Astrocyte of the spinal cord (primary cell): ENCODE measurements at places on chromosomes 16 and 17.

DNA sequence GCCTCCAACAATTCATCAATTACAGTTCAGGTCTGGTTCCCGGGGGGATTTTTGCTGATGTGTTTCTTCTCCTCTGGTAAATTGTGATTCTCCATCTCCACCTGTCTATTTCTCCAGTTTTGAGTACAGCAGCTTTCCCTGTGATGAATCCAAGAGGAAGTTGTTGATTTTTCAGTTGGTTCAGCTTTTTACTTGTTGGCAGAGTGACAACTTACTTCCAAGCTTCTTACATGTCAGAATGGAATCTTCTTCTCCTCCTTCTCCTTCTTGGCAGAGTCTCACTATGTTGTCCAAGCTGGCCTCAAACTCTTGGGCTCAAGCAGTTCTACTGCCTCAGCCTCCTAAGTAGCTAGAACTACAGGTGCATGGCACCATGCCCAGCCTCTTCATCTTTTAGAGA lies 33.4 kb upstream of the TMEM92 start:
- no peak for DNase-seq

DNA sequence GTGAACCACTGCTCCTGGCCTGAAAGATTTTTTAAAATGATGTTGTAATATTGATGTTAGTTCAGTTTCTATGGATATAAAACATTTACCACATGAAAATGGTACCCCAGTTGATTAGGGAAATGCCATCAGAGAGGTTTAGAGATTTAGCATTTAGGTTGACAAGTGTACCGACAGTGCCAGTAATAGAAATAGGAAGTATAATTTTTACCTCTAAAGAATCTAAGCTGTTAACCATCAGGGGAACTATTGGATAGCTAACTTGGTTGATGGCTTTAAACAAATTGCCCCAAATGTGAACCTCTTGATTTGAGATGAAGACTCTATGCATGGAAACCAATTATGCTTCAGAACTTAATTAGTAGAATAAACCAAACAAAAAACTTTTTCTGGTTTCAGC lies 6.4 kb downstream of the CBFB start:
- DNase-seq: no peak

DNA sequence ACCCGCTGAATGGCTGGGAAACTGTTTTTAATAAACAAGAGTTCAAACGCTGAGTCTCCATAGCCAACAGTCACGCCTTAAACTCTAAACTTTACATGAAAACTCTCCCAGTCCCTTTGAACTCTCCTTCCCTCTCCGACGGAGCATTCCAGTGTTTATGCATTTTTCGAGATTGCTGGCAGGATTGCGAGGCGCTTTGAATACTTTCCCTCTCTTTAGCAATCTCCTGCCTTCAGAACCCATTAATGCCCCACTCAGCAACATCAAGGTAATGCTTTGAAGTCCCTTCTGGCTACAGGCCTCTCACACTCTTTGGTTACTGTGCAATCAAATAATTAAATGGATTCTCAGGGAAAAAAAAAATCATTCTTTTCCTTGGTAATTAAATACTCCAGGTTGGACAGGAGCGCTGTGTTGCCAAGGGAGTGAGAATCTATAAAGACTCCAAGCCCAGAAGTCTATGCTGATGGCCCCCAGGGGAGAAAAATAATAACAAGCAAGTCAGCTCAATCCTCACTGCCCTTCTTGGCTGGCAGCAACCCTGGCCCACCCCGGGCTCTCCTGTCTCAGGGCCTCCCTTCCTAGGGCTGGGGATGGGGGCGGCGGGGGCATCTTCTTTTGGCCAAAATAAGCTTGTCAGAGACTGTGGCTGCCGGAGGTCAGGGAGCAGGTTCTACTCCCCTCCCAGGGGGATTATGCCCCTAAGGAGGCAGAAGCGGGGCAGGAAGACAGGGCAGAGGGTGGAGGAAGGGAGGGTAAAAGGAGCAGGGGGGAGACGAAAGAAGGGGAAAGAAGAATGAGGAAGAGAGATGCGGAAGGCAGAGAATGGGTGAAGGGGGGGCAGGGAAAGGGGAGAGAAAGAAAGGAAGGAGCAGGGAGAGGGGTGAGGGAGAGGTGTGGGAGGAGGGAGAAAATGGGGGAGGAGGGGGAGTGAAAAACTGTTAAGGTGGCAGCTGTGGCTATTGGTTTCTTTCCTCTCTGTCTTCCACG lies 45.2 kb downstream of the AXIN2 start:
- DNase-seq: peak; percentile 50

GRCh38 chr17:73749928-73750605 lies 105.8 kb upstream of the SDK2 start:
- DNase-seq: no peak
